Muscle of arm (tissue), 14 donors: ENCODE measurements at places on chromosomes 7 and 10. TPM values are rescaled to one million over a fixed set of nuclear protein-coding genes. Genes with fewer than 3 reads are reported as not detected.

Gene NPTX2
- polyA plus RNA-seq, result 7.3 TPM

Gene IMPDH1
- 20.4 TPM for polyA plus RNA-seq

Gene ZNF282
- polyA plus RNA-seq, result 15.6 TPM

Gene GIMAP8
- polyA plus RNA-seq, result 7.3 TPM

Gene C10orf53
- polyA plus RNA-seq, result not detected

DNA sequence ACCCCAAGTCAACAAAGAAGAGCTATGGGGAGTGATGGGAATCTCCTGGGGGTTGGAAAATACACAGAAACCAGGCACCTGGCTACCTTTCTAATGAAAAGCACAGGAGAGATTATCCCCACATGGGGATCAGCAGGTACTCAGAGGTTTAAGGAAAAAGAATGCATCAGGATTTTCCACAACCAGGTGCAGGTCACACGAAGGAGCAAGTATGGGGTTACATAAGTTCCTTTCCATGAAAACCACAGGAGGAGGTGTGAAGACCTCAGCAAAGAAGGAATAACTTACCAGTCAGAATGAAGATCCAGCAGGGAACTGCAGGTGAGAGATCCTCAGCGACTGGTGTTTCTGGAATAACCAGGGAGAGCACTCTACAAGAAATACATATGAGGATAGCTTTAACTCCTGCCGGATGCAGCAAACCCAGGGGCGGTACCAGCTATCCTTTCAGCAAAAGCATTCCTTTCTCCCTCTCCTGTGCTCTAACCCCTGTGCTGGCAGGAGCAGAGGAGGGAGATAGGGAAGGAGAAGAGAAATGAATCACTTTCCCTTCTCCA, 116.7 kb upstream of the TMEM106B start:
- DNase-seq, result no peak

DNA sequence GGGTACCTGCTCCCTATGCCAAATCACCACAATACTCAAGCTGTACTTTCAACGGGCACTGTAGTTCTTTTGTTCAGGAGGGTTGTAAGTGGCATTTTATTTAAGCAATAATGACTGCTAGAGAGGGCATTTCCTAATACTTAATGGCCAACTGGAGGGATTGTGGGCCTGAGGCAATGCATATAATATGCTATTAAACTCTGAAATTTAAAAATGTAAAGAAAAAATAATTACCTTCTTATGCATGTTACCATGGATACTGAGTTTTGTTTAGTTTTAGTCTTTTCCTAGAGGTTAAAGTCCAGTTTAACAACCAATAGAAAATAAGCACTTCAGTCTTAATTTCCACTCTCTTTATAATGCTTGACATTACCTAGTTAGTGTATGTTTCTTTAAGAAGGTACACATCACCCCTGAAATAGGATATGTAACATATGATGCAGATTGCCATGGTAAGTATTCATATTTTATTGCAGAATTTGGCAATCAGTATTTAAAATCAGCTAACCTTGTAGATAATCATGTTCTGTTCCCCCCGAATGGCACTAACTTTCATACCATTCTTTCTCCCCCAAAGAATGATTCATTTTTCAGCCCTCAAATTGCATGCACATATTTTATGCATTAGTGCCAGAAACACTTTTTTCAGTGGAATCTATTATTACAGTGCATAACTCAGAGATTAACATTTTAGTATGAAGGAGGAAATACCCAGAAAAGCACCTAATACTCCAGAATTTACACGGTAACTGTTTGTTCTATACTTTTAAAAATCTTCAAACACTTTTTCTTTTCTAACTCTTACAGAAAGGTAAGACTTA, 90.3 kb upstream of the ZNF438 start:
- DNase-seq, result no peak

GRCh38 chr10:80158598-80159127, 26.1 kb downstream of the PLAC9 start:
- peak; percentile 92 for DNase-seq

DNA sequence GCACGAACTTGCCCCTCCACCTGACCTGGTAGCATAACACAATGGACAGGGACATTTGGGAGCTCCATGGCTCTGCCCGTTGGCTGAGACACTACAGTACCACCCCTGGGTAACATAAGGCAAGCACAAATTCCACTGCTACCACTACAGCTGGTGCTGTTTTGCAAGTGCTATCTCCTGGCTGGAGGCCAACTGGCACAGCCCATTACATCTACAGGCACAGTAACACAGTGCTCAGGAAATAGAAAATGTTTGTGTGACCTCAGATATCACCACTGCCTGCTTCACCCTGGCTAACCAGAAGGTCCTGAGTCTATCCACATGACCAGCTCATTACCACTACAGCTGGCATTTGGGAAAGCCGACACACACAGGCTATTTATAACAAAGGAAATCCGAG, 631.1 kb upstream of the MBL2 start:
- DNase-seq, result peak; percentile 25

GRCh38 chr10:91974960-91975359, 51.4 kb downstream of the BTAF1 start:
- DNase-seq, result no peak

DNA sequence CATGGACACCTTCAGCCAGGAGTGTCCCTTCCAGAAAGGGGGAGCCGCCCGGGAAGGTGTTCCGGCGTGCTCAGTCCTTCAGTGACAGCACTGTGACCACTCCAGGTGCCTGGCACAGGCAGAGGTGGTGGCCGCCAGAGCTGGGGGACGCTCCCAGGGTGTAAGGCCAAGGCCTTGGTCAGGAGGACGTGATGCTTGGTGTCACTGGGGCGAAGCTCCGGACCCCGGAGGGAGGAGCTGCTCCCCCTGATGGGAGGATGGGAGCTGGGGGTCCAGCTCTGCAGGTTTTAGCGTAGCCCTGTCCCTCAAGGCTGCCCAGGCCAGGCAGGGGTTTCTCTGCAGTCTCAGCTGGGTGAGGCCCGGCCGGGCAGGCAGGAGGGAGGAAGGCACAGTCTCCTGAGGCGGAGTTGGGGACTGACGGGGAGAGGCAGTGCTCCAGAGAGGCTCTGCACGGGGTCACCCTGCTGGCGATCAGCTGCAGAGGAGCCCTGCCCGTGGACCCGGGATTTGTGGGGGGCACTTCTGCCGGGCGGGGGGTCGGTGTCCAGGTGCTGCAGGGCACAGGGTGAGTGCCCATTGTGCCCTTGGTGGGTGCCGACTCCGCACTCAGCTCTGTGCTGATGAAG, 56.5 kb upstream of the DNAJB6 start:
- DNase-seq, result no peak

DNA sequence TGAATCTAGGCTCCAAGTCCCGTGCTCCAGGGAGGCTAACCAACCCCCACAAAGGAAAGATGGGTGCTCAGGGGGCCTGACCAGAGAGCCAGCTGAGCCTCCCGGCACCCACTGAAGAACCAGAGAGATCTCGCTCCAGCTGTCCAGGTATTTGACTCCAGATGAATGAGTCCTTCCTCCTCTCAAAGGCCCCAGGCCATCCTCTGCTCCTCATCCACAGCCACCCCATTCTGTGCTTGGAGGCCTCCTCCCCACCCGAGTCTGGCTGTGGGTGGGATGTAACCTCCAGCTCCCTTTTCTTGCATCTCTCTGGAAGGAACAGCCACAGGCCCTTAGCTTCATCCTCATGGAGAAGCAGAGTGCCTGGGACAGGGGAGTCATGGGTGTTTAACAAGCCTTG, 44.6 kb downstream of the VSTM4 start:
- DNase-seq, result no peak

GRCh38 chr7:106814887-106815286, 50.2 kb upstream of the PIK3CG start:
- no peak for DNase-seq

- DNase-seq, result no peak
These were observed 2.2 kb upstream of the FOXI2 start for GRCh38 chr10:127734753-127735152.

DNA sequence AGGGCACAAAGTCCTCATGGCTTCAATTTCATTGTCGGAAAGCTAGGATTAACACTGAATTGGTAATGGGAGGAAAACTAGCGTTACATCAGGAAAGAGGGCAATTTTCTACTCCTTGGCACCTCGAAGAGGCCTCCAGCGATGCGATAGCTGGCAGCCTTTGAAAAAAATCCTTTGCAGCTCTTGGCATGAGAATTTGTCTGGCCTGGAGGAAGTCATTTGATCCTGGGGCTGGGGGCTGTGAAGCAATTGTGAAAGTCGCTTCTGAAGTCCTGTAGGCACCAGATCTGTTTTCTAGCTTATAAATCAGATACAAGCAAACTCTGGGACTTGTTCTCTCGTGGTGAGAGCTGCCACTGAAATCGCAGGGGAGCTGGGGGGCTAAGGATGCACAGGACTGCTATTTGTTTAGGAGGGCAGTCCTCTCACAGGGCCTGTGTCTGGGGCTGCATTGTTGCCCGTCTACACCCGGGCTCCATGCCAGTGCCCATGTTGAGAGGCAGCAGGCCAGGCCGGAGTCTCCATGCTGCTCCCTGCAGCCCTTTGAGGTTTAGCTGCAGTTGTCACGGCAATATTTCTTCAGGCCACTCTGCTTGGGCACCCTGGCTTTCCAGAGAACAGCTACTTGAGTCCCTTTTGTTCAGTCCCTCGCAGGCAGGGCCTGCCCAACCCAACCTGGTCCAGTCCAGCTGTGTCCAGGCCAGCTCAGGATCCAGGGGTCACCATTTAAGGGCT, 206.8 kb upstream of the LYZL1 start:
- DNase-seq, result peak; percentile 17

GRCh38 chr10:130900441-130901160, 410.9 kb downstream of the TCERG1L start:
- DNase-seq, result no peak

DNA sequence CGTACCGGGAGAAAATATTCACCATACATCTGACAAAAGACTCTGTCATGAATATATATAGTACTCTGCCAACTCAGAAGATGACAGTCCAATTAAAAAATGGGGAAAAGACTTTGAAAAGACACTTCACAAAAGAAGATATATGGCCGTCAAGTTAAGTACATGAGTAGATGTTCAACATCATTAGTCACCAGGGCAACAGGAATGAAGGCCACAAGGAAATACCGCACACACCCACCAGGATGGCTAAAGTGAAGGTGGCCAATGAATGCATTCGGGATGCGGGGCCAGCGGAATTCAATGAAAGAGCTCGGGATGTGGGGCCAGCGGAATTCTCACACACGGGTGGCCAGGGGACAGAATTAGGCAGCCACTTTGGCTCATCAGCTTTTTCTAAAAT, 42.2 kb downstream of the MAD1L1 start:
- no peak for DNase-seq

DNA sequence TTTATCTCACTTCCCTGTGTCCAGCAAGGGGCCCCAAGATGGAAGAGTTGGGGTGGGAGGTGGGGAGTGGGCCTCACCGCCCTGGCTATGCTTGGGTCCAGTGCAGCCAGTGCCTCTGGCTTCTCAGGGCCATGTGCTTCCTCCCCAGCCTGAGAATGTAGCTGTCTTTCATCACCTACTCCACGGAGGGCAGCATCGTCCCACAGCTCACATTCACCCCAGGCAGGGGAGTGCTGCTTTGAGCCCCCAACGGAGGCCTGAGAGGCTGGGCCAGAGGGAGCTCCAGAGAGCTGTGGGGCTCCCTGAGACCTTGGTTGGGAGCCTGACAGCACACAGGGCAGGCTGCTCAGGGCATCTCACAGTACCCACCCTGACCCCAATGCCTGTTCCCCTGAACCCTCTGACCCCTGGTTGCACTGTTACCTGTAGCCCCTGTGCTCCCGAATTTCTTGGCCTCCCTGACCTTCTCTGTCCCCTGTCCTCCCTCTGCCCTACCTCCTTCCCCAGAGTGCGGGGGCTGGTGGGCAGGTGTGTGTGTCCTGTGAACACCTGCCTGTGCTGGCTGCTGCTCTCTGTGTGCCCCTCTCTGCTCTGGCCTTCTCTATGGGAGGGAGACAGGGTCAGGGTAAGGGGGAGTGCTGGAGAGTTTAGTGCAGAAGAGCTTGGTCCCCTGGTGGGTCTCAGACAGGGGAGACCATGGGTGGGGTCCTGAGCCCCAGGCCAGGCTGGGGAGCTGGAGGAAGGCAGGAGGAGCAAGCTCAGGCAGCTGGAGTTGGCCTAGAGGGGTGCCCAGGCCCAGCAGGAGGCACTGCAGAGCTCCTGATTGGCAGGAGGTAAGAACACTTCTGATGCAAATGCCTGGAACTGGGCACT, 19.6 kb upstream of the ZNF488 start:
- no peak for DNase-seq

DNA sequence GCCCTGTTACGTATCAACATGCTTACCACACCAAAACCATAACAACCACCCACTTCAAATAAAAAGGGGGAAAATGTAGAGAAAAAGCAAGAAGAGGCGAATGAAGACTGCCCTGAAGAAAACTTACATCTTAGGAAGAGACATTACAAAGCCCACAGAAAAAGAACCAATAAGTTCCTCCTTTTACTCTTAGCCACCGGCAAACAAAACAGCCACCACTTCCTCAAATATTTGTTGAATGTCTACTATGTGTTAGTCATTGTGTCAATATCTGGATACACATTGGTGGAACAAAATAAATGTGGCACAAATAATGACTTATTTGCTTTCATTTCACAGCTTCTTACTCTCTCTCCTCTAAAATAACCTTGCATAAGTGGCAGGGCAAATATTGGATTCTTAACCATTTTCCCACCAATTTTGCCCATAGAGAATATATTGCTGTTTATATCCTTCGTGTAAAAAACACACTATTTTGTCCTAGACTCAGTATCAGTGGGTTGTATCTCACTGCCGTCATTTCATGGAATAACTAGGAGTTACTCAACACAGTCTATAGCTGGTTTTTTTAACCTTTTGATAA, 106.8 kb downstream of the ANK3 start:
- DNase-seq, result no peak

DNA sequence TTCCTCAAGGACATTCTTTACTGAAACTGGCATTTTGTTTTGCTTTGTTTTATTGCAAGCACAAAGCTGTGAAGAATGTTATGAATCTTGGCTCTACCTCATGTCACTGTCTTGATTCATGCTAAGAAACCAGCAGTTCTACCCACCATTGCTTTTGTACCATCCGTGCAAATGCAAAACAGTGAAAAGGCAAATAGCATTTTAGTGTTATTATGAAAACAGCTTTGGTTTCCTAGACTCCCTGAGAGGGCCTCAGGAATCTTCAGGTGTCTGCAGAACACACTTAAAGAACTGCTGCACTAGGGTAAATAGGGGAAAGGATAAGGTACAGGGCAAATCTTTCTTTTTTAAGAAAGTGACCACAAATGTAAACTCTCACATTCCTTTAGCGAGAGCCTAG, 318.9 kb downstream of the AHR start:
- DNase-seq, result no peak

GRCh38 chr10:43376828-43377423, 5.5 kb downstream of the FXYD4 start:
- no peak for DNase-seq

GRCh38 chr10:129339841-129340240, 127.2 kb upstream of the MGMT start:
- no peak for DNase-seq
